Stimulated activated CD8-positive, alpha-beta memory T cell treated with anti-CD3 and anti-CD28 coated beads, Interleukin-12 subunit alpha, Interleukin-12 subunit beta, amount 100 ng/mL, for 4 hours (primary cell): ENCODE measurements at places on chromosomes 5 and 9.

- no peak for DNase-seq
Measured at GRCh38 chr5:6859951-6860638, 146.9 kb downstream of the TENT4A start.

- no peak for DNase-seq
Measured at GRCh38 chr5:34656700-34657273, 659 bp downstream of the RAI14 start.

GRCh38 chr5:90293931-90294330, 115.6 kb downstream of the CETN3 start:
- DNase-seq, result no peak

DNA sequence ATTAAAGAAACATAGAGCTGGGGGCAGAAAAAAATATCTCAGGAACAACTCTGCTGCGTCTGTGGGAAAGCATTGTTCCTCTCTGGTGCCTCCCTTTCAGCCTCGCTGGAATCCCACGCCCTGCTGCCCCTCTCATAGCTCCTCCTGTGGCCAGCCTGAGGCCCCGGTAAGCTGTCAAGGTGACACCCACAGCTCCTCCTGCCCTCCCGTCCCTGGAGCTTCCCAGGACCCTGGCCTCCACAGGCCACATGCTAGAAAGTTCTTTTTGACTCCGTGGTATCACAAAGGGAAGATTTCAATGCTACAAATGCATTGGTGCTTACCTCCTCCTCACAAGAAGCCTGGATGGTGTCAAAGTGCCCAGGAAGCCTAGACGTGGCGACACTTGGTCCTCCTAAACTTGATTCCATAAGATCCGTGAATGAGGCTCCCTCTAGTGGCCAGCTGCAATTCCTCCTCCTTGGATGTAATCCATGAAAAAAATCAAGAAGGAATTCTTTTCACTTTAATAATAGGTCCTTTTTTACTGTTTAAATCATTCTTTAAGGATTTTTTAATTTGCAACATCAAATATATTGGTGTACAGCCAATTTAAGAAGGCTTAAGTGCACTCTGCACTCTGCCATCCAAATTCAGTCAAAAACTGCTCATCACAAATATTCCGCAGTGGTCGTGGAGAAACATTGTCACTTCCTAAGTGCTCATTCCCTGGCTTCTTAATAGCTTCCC, 104.9 kb downstream of the CFAP90 start:
- DNase-seq, result no peak

- peak; percentile 72 for DNase-seq
Measured at GRCh38 chr5:68239487-68239886, 23.9 kb downstream of the PIK3R1 start.

- DNase-seq, result peak; percentile 3
Measured at GRCh38 chr5:151448038-151448985, 909 bp downstream of the SLC36A1 start.

DNA sequence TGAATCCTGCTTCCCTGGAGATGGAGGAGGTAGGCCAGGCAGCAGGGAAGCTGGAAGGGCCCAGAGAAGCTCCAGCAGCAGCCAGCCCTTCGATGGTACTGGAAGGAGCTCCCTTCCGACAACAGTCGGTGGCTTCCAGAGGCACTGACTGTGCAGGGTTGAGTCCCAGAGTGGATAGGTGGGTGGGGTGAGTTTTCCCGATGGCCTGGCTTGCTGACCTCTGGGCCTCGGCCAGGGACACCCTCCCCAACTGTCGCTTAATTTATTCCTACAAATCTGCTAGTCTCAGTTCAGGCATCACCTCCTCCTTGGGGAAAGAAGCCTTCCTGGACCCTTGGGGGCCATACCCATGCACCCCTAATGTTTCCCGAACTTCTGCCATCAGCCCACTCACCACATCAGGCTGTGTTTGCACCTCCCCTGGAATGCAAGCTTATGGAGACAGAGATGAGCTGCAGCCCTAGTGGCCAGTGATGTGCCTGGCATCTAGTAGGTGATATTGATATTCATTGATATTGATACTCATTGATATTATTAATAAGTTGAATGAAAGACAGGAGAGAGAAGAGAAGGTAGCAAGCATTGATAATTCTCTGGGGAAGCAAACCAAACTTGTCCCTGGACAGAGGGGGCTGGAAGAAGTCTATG, 104.6 kb upstream of the BOD1 start:
- DNase-seq, result no peak

DNA sequence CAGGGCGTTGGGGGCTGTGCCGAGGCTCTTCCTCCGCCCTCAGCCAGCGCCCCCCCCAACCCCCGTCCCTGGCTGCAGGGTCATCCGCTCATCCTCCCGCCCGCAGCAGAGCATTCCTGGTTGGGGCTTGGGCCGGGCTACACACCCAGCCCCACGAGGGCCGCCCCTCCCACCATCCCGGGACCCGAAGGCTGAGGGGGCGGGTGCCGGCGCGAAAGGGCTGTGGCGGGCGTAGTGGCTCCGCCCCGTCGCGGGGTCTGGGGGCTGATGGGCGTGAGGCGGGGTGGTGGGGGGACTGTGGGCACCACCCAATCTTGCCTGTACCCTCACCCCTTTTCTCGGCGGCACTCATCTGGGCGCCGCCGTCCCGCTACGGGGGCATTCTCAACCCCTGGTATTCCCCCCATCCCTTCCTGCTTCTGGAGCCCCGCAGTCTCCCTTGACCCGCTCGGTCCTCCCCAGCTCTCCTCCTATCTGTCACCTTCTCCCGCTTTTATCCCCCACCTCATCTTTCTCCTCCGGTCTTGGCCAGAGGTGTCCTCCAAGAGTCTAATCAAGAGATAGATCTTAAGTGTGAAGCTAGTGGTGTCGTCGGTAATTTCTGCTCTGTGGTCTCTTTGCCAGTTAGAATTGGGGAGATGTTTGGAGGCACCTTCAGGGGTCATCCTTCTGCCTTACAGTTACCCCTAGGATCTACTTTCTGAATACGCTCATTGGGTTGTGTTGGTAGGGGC, 1.6 kb downstream of the FER start:
- DNase-seq, result no peak

GRCh38 chr5:139634541-139634940, 13.6 kb upstream of the CXXC5 start:
- DNase-seq, result no peak

- DNase-seq, result no peak
Measured at GRCh38 chr9:4665357-4665756, 923 bp downstream of the SPATA6L start.

- no peak for DNase-seq
Measured at GRCh38 chr5:158326256-158326655, 467.3 kb upstream of the CLINT1 start.

DNA sequence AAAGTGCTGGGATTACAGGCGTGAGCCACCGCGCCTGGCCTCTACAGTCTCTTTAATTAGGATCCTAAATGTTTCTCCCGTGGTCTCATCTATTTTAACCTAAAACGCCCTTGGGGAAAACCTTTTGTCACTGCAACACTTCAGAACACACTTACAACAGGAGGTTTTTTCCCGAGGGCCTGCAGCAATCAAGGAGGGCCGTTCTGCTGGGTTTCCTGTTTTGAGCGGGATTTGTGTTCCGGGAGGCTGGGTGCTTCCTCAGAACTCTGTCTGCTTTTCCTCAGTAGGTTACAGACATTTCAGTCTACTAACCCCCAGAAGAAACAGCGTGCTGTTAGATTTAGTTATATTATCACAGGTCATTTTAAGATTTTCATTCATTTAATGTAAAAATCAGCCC, 65.4 kb upstream of the IRX4 start:
- no peak for DNase-seq

DNA sequence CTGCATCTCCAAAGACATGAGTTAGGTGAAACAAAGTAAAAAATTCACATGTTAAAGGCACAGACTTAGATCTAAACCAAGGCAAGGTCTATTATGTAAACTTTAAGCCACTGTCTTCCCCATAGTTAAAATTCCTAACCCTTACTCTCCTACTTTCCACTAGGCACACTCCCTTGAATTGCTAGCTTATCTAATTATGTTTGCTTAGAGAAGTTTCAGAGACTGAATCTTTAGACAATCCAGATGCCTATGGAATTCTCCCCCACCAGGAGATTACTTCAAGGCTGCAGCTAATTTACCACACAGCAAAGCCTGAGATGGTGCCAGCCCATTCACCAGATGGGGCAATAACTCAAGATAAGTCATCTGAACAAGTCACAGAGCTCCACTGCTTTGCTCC, 803.1 kb upstream of the COX7C start:
- DNase-seq, result no peak

GRCh38 chr9:6194934-6195333, 20.7 kb upstream of the IL33 start:
- DNase-seq, result no peak

GRCh38 chr9:34719021-34719768, 9.3 kb upstream of the CCL21 start:
- no peak for DNase-seq

DNA sequence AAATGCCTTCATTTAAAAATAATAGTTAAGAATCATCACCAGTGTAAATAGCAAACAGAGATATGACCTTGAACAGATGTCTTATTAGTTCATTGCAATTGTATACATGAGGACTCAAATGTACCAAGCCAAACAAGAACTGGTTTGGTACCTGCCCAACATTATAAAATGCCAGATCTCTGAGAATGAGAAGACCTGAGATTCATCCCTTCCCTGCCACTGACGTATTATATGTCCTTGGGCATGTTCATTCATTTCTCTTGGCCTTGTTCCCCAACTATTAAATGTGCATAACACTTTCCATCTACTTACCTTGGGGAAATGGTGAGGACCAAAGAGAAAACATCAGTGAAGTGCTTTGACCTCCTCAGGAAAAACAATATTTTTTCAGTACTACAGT, 33.6 kb upstream of the ERBIN start:
- no peak for DNase-seq

DNA sequence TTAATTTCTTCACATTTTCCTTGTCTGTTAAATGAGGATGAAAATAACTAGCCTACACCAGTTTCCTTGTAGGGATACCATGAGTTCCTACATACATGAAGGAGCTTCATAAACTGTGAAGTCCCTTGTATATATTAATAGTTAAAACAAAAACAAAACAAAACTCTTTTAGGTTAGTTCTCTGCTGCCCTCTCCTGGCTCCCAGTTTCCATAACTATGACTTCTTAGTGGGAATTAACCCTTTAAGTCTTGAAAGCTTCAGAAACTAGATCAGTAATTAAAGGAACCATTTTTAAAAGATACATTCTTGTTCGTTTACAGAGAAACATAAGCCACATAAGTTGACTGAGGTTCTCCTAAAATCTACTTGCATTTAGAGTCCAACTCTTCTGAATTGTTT, 500.0 kb upstream of the C9orf72 start:
- DNase-seq, result no peak

DNA sequence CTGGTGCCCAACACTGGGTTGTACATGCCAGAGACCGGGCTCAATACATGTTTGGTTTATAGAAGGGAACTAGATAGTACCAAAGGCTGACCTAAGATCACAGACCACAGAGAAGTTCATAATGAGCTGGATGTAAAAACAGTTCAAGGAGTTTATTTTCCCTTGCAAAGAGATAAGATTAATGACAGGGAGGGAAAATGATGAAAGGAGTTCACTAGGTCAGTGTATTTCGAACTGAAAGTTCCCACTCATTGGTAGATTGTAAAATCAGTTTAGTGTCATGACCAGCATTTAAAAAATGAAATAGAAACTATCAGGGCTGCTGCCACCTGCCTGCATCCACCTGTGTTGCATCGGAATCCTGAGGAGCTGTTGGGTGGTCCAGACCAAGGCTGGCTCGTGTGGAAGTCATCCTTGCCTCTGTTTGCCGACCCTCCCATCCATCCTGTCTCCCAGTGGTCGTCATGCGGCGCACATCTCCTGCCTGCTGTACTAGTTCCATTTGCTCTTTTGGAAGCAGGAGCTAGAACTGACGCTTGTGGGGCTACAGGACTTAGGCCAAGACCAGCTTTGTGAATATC, 21.1 kb downstream of the TBC1D2 start:
- no peak for DNase-seq

- no peak for DNase-seq
Measured at GRCh38 chr9:103731541-103731940, 362.6 kb upstream of the SMC2 start.

DNA sequence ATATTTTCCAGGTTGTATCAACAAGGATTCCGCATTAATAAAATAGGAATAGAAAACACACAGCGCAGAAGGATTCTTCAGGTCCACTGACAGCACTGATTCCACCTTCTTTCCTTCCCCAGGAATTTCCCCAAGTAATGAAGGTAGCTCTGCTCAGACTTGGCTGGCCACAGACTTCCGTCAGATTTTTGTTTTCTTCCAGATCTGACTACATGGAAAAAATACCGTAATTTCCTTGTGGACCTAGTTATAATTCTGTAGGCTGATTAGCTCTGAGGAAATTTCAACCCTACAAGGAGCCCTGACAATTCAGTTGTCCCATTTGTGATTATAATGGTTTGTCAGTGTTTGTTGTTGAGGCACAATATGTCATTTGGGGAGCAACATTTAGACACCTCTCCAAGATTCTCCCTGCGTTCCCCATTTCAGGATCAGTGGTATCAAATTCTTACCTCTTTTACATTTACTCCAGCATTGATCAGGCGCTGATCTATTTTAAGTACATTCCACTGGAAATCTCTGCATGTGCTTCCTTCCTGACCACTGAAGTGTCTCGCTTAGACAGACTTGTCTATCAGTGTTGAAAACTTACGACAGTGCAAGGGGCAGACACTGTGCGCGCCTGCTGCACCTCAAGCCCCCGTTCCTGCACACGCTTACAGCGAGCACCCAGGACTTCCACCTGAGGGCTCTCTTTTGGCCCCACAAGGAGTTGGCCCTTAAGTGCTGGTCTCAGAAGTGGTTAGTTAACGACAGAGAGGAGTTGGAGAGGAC, 94.8 kb downstream of the LHFPL2 start:
- DNase-seq, result no peak

DNA sequence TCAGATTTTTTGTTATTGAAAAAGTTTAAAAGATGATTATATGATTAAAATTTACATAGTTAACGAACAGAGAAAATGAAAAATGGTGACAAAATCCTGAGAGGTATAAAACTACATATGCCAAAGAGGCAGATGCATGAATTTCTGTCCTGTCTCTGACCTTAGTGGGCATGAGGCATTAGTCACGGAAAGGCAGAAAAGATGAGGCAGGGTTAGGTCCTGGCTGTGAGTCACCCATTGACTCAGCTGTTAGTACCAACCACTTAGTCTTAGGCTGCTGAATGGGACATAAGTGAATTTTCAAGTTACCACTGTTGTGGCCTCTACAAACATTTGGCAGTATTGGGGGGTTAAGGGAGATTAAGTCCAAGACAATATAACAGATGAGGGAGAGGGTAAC, 33.1 kb downstream of the RASA1 start:
- peak; percentile 25 for DNase-seq

DNA sequence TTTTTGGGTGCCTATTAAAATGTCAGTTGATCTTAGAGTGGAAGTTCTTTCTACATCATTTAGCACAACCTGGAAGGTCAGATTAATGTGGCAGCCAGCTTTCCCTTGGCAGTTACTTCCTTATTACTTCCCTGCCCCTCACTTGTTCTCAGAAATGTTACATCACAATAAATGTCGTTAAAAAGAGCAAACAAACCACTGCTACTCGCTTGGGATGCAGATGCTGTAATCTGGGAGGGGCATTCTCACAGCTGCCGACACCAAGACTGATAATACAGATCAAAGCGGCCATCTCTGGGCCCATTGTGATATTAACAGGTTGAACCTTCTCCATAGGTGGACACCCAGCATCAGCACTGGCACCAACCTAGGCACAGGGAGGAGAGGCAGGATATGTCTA, 29.3 kb downstream of the PLAC8L1 start:
- no peak for DNase-seq
